SK-MEL-5 (cell line): ENCODE measurements at places on chromosomes 11 and 22.

- no peak for DNase-seq
Observed at GRCh38 chr22:50570861-50571260, 7.4 kb downstream of the CPT1B start.

GRCh38 chr11:48044577-48044976 lies 64.2 kb downstream of the PTPRJ start:
- DNase-seq = no peak

DNA sequence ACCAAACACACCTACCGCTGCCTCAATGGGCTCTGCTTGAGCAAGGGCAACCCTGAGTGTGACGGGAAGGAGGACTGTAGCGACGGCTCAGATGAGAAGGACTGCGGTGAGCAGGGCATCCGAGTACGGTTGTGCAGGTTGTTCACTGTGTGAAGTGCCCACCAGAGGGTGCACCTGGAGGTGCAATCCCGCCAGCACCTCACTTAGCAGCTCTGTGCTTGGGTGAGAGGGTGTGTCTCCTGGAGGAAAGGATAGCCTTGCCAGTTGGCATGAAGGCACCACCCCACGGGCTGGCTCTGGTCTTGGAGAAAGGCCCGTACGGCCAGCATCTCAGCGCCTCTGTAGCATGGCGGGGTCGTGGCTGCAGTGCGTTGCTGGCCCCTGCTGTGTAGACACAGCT lies 39.4 kb downstream of the ST14 start:
- no peak for DNase-seq

DNA sequence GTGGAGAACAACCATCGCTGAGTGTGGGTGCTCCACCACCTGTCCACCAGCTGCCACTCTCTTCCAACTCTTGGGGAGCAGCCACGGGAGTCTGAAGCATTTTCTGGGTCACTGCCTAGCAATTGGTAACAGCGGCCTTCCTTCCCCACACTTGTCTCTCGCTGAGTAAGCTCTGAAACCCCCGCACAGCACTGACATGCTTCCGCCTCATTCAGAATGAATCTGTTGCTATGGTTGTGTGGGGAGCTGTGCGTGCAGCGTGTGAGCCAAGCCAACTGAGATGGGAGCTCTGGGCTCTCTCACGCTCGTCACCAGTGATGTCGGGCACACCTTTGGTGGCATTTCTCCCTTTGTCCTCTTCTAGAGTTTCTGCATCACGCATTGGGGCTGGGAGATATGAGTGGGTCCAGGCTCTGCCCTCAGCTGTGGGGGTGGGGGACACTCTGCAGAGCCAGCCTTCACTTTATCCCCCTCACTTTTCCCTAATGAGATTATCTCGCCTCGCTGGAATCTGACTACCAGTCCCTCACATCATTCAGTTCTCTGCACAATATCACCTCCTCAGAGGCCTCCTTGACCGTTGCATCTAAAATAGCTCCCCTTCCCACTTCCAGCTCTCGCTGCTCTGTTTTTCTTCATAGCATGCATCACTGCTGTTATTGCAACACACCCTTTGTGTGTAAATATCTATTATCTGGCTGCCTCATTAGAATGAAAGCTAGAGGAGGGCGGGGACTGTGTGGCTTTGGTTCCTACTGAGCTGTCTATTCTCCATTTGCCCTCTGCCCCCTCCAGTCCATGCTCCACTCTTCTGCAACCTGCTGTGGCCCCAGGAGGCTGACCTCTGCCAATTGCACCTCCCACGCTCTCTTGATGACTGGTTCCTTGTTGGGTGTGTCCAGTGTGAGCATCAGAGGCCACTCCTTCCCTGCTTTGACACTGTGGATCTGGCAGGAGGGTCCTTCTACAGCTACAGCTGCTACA lies 569.9 kb upstream of the CADM1 start:
- DNase-seq = no peak

DNA sequence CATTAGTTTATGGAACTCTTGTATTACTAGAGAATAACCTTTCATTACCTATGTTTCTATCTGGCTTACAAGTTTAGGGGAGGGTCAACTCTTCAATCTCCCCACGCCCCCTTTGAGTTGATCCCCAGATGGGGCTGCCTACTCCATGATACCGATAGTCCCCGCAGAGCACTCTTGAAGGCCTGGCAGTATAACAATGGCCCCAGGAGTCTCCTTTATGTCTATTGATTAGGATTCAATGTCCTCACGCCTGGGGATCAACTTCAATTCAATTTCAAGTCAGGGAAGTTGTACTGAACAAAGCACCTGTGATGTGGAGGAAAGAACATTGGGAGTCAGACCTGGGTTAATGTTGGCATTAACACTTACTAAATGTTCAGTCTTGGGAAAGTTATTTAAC lies 520.2 kb downstream of the METTL15 start:
- no peak for DNase-seq

DNA sequence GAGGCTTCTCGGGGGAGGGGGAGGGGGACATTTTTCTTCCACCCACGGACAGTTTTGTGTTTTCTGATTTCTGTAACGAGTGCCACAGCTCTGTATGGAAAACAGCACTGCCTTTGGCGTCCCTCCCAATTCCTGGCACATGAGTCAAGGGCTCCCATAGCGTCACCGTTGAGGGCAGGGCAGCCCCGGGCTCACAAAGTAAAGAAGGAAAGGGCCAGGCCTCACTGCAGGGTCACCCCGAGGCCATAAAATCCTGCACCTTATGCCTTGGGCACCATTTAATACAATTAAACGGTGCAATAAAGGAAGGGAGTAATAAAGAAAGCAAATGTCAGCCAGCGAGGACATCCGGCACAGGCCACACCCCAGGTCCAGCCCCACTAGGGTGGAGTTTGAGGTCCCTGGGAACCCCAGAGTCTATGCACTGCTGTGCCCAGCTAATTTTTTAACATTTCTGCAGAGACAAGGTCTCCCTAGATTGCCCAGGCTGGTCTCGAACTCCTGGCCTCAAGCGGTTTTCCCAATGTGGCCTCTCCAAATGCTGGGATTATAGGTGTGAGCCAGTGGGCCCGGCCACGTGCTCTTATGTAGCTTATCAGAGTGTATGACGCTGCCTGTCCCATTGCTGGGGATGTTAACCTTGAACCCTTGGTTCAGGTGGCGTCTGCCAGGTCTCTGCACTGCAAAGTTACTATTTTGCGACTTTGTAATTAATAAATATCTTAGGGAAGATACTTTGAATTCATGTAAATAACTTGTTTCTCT lies 13.6 kb upstream of the MUC2 start:
- DNase-seq = no peak

- peak; percentile 64 for DNase-seq
Observed at GRCh38 chr11:3642071-3642951, 519 bp upstream of the ART5 start.

DNA sequence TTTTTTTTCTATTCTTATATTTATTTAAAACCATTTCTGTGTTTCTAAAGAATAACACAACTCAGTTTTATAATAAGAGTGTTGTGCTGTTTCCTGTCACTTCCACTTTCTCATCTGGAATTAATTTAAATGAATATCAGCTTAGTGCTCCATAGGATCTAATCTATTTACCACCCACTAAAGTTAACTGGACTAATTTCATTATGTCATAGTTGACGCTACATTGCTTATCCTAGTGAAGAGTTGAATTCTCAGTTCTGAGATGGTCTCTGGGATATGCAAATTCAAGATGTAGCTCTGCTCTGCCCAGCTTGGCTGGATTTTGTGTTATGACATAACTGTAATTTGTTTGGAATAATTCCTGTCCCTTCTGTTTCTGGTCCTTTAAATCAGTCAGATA lies 380.1 kb downstream of the METTL15 start:
- no peak for DNase-seq

DNA sequence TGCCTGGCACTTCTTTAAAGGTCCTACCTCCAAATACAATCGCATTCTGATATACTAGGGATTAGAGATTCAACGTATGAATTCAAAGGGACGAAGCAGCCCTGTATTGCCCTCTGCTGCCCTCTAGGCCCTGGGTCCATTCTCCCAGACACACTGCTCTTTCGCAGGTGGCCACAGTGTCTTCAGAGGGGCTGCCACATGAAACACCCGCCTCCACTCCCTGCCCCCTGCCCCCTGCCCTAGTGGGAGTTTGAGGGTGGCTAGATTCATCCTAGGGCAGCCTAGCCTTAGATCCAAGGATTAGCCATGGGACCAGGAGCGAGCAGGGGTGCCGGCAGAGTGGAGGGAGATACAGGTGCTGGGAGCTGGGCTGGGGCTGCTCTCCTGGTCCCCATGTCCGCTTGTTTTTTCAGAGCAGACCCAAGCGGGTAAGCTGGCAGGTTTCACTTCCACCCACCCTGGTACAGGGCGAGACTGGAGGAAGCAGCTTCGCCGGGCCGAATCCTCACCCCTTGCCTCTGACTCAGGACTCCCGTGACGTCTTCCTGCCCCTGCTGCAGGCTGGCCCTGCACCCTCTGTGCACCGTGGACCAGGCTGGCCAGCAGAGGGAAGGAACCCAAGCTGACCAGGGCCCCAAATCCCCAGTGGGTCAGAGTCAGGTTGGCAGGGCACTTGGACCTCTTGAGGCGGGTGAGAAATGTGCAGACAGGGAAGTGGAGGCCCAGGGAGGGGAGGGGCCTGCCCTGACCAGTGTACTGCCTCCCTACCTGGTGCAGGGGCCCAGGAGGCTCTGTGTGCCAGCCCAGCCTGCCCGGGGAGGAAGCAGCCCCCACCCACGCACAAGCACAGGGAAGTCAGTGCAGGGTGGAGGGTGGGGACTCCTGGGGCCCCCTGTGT lies 28.4 kb upstream of the HMOX1 start:
- peak; percentile 41 for DNase-seq

DNA sequence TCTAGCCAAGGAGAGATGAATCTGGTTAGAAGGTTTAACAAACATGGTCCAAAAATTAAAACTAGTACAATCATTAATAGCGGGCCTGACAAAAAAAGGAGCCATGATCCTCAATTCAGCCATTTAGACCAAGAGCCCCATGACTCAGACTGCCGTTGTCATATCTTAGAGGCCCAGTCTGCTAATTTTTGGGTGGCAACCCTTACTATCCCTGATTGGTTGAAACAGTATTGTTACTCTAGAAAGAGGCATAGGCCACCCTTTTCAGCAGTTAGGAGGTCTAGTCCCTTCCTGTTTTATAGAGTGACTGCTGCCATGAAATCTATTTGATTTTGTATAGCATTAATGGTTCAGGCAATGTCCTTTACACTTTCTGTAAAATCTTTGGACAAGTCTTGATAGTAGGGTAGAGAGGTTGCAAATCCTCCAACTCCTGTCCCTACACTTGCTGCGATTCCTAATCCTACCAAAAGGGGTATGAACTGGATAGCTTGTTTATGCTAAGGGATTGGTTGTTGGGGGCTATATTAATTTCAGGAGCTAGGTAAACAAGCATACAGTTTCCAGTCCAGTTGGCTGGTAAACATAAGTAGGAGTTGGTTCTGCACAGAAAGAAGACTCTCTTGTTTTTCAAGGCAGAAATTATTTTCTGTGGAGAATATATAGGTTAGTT lies 1056.3 kb upstream of the CNTN5 start:
- DNase-seq = no peak

- DNase-seq = no peak
Observed at GRCh38 chr22:36913427-36914389, at the start of gene CSF2RB. Gene CSF2RB (plus strand): TSS chr22:36913628. CDS start chr22:36922208, 8,580 bp downstream.

DNA sequence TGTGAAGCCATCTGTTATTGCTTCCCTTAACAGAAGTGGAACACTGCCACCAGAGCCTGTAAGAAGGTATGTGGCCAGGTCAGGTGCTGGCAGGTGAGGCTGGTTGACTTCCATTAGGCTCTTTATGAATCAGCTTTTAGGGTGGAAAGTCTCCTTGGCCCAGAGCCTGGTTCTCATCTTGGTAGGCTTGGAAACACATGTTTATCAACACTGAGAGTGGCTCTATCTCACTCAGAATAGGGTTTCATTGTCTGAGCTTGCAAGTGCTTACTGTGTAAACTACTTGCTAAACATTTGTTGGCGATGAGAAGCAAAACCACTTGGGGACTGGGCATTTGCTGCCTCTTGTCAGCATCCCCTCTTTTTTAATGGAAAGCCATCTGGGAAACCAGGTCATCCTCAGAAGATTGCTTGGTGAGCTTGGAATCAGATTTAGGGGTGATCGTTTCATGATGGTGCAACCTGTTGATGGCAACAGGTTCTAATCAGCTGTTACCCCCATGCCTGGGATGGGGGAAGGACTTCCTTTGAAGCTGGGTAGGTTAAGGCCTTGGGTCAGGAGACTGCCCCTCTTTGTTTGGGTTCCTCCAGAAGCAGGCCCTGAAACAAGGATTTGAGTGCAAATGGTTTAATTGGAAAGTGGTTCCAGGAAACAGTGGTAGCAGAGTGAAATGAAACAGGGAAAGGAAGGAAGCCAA lies 75.0 kb upstream of the AMPD3 start:
- DNase-seq = no peak
